Right cardiac atrium (tissue), 5 donors: ENCODE measurements at places on chromosomes 6 and 20. TPM values are rescaled to one million over a fixed set of nuclear protein-coding genes. Genes with fewer than 3 reads are reported as not detected.

FRK gene
- total RNA-seq: 4.5 TPM

FOXQ1 gene
- total RNA-seq: not detected

TAGAP gene
- total RNA-seq: 1.3 TPM

HEBP2 gene
- total RNA-seq: 77.4 TPM

CFAP206 gene
- total RNA-seq: 0.31 TPM

HS3ST5 gene
- total RNA-seq: not detected

PRDM13 gene
- total RNA-seq: not detected

NHLRC1 gene
- 1.3 TPM for total RNA-seq

MAFB gene
- total RNA-seq: 15.1 TPM

ADGRF1 gene
- total RNA-seq: not detected

SLC2A10 gene
- 8.5 TPM for total RNA-seq

TMEM200A gene
- total RNA-seq: 0.34 TPM

OR12D2 gene
- total RNA-seq: not detected

SIRPA gene
- total RNA-seq: 40.5 TPM

PRPH2 gene
- 2.5 TPM for total RNA-seq

SPEF1 gene
- not detected for total RNA-seq

RAB44 gene
- total RNA-seq: not detected

GJA10 gene
- not detected for total RNA-seq

COL11A2 gene
- total RNA-seq: 4.0 TPM

BHLHE23 gene
- not detected for total RNA-seq

RNF182 gene
- not detected for total RNA-seq

C20orf96 gene
- total RNA-seq: 7.6 TPM

CALHM5 gene
- 2.4 TPM for total RNA-seq

HLA-DQA1 gene
- total RNA-seq: 6.5 TPM

RFX6 gene
- not detected for total RNA-seq

DTNBP1 gene
- 18.9 TPM for total RNA-seq

PLCB1 gene
- total RNA-seq: 11.4 TPM

MAP3K4 gene
- total RNA-seq: 29.9 TPM

SYCP2L gene
- 0.45 TPM for total RNA-seq

ELOVL2 gene
- 0.61 TPM for total RNA-seq
